ENCODE measurements at places on chromosomes 11 and 22.

GRCh38 chr11:73177380-73177777 lies 35.3 kb upstream of the FCHSD2 start:
- no peak overlapping the region for H3K4me3 ChIP-seq
- H3K27ac ChIP-seq = no peak overlapping the region
- peaks cover 13% of the 10 kb centered on the region for H3K27me3 ChIP-seq
- no peaks in the 10 kb centered on the region for H3K36me3 ChIP-seq

DNA sequence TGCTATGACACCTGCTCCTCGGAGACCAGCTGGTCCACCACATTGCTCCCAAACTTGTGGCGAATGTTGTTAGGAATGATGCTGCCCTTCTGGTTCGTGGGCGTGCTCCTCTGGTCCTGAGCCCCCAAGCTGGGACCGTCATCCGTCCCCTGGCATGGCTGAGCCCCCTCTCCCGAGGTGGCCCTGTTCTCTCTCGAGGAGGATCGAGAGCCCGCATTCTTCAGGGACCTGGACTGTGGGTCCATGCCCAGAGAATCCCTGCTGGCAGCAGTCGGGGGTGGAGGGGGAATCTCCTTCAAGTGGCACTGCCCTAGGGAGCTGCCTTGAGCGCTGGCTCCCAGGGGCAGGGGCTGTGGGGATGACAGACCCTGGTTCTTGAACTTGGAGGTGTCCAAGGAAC lies 17.4 kb downstream of the TST start:
- H3K27ac ChIP-seq = no peak overlapping the region
- no peak for DNase-seq
- H3K4me3 ChIP-seq = no peak overlapping the region
- no peaks in the 10 kb centered on the region for H3K27me3 ChIP-seq

- no peak for DNase-seq
- H3K4me1 ChIP-seq = no peaks in the 10 kb centered on the region
- H3K27me3 ChIP-seq = no peaks in the 10 kb centered on the region
- H3K4me3 ChIP-seq = no peak overlapping the region
Observed at GRCh38 chr11:47345890-47346563, 6.5 kb downstream of the MYBPC3 start.

DNA sequence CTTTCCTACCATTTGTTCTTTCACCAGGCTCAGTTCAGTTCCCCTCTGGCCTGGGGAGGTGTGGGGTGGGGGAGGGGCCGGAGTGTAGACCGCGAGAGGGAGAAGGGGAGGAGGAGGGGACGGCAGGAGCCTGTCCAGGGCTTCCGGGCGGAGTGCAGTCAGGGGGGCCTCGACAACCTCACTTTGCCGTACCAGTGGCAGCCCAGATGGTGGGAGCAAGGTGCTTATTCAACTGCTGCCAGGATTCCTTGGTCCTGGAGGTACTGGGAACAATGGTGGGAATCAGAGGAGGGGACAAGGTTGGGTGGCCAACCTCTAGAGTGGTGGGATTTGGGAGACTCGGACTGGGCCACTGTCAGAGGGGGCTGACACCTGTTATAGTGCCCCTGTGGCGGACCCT lies 1.2 kb downstream of the BACE1 start:
- no peaks in the 10 kb centered on the region for H3K36me3 ChIP-seq
- no peak overlapping the region for H3K27ac ChIP-seq
- peaks cover 21% of the 10 kb centered on the region for H3K4me1 ChIP-seq
- H3K27me3 ChIP-seq = no peaks in the 10 kb centered on the region

GRCh38 chr11:11451501-11452005 lies 98.5 kb upstream of the CSNK2A3 start:
- H3K36me3 ChIP-seq = no peaks in the 10 kb centered on the region
- H3K4me1 ChIP-seq = no peaks in the 10 kb centered on the region
- H3K27me3 ChIP-seq = no peaks in the 10 kb centered on the region
- no peak for DNase-seq
